ENCODE measurements at places on chromosomes 2 and 18.
A peak's percentile ranks its signal among the peaks of the same experiment; 100 is the strongest.

DNA sequence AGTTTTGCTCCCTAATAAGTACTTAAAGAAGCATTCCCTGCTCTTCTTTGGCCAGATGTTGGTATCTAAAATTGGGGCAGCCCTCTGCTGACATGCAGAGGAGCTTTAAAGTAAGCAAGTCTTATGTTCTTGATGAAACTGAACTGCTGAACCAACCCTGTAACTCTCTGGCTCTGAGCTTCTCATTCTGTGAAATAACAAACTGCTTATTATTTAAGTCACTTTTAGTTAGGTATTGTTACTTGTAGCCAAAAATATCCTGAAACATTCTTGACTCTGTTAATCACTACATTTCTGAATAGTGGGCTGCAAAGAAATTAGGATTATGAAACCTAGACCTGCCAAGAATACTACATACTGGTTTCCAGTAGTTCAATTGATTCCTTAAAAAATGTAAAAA lies 15.5 kb downstream of the PPP3R1 start:
- DNase-seq = no peak

DNA sequence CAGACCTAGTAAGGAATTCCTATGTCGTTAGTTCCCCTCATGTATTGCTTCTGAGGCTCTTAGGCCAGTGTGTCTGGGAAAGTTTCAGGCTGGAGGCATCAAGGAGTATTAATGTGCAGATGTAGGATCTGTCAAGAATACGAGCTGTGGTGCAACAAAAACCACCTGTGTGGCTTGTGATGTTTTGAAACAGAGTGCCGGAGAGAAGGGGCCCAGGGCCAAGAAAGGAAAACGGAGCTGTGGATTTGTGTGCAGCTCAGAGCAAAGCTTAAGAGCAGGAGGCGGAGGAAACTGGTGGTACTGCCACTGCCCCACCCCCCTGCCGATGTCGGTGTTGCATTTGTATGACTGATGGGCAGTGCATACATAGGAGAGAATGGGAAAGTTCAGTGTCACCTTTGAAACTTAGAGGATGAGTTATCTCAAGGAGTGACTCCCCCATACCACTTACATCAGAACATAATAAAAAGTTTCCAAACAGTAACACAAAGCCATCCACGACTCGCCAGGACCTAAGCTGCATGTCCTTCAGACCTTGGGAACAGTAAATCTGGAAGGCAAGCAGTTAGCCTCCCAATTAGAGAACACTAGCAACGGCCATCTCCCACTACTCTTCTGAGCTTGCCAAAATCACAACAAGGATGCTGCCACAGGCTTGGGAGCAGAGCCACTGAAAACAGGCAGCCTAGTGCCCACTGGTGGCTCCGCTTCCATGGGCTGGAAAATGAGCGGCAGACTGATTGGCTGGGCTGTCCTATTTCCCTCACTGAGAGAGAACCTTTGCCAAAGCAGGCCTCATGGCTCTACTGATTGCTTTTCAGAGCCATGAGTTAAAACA lies 152.7 kb upstream of the NT5C1B start:
- DNase-seq = no peak

GRCh38 chr2:85659324-85659981 lies 8.5 kb downstream of the SFTPB start:
- no peak for DNase-seq

- no peak for DNase-seq
Measured at GRCh38 chr18:51154431-51155063, 42.9 kb downstream of the MEX3C start.

DNA sequence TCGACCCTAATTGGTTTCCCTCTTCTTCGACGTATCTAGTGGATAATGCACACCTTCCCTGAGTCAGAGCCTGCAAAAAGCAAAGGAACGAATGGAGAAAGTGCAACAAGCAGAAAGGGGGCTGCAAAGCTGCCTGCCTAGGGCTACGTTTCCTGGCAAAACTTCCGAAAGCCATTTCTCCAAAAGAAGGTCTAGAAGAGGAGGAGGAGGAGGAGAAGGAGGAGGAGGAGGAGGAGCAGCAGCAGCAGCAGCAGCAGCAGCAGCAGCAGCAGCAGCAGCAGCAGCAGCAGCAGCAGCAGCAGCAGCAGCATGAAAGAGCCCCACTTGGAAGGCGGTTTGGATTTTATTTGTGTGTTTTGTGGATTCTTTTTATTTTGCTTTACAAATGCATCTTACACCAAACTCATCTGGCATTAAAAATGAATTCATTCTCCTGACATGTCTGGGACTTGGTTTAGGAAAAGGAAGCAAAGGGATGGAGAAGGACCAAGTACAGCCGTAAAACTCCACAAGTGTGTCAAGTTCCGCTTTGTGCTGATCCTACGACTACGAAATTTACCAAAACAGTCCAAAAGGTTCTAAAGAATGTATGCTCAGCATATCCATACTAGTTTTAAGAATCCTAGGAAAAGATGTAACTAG lies 2.0 kb downstream of the TCF4 start:
- no peak for DNase-seq

DNA sequence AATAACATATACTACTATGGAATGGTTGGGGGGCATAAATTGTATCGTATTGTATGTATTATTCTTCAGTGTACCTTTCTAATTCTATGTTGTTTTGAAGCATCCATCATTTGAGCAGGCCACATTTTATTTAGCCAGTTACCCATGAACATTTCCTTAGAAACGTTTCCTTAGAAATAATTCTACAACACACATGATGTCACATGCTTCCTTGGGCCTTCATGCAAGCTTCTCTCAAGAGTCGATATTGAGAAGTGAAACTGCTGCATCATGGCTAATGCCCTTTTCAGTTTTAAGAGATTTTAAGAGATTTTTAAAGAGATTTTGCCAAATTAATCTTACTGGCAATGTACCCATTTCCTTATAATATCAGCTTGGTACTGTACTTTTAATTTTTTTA lies 63.9 kb downstream of the ALPK2 start:
- DNase-seq = peak; percentile 43

DNA sequence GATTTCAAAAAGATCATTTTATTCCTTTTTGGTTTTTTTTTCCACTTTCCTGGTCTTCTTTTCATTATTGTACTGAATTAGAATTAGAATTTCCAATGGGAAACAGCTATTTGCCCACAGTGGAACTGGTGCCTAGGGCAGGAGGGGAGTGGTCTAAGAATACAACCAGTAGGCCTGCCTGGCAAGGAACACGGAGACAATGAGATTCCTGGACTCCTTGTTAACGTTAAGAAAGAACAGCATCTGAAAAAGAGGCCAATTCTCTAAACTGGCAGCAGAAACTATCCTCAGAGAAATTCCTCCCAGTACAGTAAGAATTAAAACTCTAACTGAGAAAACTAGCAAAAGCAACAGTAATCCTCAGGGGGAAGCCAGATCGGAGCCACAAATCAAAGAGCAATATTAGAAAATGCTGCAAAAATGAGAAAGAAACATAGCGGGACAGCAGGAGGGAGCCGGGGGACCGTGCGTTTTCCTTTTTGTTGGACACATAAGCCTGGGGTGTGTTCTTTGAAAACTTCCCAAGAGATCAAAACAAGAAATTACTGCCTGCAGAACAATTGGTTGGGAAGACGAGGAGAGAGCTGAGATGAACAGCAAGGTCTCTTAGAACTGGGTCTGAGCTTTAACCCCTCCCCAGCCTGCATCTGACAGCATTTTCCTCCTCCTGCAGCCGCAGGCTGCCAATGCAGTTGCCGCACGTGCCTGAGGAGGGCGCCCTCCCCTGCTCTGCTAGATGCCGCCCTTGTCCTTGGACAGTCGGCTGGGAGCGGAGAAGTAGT lies 776.0 kb downstream of the TSN start:
- no peak for DNase-seq

DNA sequence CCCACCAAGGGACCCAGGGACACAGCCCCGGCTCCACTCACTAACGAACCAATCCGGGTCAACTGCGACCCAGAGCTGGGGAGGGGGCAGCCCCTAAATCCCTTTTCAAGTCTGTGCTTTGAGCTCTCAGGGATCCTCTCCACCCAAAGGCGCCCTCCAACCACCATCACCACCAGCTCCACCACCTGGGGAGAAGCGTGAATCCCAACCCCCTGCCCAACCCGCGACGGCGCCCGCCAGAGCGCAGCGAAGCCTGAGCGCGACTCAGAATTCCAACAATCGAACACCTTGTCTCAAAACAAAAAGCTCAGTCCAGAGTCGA lies 497 bp downstream of the DSC3 start:
- DNase-seq = no peak

DNA sequence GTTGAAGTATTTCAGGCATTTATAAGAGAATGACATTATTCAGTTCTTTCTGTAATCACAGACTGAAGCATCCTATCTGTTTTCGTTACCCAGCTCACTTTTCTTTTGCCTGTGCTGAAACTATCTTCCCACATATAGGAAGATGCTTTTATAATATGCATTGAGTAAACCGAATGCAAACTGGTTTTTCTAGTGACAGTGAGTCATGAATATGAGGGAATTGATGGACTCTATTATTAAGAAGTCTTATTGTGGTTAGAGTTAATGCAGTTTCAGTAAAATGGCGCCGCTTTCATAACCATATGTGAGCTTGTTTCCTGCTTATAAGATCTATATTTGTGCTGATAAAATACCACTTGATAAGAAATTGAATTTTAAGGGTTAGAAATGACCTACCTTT lies 59.2 kb downstream of the ACVR2A start:
- no peak for DNase-seq

DNA sequence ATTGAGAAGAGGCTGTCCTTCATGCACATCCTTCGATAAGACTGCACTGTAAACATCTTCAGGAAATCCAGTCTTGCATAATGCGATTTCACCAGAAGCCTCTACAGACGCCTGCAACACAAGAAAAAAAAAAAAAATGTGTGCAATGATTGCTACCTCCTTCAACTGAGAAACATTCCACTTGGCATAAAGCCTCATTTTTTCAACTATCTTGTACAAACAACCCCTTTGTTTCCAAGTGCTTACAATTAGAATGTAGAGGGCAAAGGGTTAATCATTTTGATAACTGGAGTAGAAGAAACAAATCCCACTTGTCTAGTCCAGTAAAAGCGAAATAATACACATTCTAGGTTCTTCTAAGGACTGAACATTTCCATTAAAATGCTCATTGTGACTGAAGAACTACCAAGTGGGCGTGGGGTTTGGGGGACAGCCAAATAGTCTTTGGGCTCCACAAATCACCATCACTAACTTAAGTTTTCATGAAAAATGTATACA lies 29.2 kb downstream of the CDH2 start:
- DNase-seq = no peak

DNA sequence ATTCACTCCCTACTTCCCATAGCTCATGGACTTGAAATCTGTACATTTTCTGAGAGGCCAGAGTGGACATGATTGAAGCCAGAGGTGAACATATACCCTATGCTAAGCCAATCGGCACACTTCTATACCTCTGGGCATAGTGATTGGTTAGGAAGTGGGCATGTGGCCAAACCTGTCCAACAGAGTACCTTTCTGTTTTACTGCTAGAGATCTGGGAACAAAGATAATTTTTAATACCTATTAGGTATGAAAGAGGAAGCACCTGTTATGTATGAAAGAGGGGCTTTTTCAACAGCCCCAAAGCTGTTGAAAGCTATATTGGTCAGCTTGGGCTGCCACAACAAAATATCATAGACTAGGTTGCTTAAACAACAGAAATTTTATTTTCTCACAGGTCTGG lies 27.7 kb downstream of the METTL8 start:
- DNase-seq = no peak

DNA sequence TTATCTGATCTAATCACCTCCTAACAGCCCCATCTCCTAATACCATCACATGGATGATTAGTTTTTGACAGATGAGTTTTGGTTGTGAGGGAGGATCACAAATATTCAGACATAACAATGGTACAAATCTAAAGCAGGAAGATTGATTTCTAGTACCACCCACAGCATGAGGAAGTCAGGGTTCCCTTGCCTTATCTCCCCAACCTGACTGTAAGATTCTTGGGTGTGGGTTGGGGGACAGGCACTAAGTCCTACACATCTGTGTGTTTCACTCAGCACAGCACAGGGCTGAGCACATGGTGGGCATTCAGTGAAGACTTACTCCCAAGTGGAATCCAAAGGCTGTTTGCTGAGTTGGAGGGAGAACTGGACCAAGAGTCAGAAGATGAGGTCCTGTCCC lies 93.8 kb upstream of the CXCR4 start:
- DNase-seq = no peak

GRCh38 chr2:231611273-231612108 lies 18.8 kb downstream of the TEX44 start:
- DNase-seq = peak; percentile 97

- DNase-seq = no peak
Measured at GRCh38 chr2:210633699-210634098, 77.3 kb downstream of the CPS1 start.

DNA sequence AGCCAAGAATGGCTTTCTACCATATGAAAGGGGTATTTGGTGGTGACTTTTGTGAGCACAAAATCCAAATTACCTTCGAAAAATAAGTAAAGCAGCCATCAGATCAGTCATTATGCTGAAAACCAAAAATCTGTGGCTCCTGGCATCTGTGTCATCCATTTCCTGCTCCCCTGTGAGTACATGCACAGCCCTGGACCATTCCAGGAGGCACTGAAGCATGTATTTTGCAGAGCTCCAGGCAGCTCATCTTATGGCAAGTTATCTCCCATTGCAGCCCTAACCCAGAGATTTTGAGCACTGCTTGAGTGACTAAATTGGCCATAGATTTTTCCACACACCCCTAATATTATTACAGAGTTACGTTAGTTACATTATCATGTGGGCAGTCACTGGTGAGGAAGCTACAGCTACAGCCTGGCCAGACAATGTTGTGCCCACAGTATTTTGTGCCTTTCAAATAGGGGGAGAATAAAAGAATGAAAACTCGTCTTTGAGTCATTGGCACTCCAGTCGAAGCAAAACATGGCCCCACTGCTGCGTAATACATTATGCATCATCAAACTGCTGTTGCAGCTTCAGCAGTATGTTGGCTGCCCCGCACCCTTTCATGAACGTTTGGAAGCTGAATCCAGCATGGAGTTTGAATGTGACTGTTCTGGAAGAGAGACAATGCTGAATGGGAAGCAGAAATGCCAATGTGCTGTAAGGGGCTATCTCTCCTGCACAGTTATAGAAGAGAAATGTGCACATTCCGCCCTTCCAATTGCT lies 702.2 kb downstream of the RNF144A start:
- peak; percentile 52 for DNase-seq

- no peak for DNase-seq
Measured at GRCh38 chr2:102282678-102283091, 28.7 kb upstream of the IL1RL1 start.

Data from kidney tubule cell (primary cell).